ENCODE measurements at places on chromosomes 11 and 22.

DNA sequence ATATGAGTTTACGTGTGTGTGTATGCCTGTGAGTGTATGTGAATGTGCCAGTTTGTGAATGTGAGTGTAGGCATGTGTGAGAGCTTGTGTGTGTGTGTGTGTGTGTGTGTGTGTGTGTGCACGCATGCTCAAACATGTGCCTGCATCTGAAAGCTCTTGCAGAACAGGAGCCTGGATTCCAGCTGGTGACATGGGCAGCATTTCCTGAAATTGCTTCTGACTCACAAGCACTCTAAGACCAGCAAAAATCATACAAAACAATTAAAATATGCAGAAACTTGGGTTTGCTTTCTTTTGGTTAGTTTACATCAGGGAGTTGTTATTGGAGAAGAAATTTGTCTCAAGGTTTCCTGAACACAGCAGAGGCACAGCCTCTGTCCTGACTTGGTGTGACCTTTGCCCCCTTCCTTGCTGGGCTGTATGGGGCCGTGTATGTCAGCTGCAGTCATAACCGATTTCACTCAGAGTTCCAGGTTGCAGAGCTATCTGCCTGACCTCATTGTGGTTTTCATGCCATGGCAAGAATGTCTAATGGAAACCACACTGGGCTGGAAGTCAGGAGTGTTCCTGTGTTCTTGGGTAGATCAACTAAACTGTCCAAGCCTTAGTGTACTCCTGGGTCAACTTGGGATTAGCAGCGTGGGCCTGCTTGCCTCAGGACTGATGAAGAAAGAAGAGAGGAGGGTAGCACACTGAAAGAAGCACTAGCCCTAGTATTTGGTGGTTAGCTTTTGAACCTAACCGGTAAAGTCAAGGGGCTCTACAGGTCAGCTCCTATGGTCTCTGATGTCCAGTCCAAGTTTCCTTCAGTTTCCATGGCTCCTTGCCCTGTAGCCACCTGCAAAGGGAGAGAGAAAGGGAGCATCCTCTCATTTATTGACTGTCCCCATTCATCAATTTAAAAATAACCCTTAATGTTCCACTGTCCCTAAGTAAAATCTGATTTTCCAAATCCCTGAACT, 143.7 kb downstream of the SNX19 start:
- DNase-seq: no peak

DNA sequence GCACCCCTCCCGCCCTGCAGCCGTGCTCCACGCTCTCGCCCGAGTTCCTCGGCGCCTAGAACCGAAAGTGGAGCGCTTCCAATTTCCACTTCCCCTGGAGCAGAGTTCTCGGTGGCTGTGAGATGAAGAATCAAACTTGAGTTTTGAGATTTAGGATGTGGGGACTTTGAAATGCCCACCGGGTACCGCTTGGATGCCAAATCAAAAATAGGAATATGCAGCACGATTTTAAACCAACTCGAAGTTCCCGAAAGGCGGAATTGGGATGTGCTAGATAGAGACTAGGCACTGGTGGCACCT, 569 bp downstream of the POLA2 start:
- no peak for DNase-seq

DNA sequence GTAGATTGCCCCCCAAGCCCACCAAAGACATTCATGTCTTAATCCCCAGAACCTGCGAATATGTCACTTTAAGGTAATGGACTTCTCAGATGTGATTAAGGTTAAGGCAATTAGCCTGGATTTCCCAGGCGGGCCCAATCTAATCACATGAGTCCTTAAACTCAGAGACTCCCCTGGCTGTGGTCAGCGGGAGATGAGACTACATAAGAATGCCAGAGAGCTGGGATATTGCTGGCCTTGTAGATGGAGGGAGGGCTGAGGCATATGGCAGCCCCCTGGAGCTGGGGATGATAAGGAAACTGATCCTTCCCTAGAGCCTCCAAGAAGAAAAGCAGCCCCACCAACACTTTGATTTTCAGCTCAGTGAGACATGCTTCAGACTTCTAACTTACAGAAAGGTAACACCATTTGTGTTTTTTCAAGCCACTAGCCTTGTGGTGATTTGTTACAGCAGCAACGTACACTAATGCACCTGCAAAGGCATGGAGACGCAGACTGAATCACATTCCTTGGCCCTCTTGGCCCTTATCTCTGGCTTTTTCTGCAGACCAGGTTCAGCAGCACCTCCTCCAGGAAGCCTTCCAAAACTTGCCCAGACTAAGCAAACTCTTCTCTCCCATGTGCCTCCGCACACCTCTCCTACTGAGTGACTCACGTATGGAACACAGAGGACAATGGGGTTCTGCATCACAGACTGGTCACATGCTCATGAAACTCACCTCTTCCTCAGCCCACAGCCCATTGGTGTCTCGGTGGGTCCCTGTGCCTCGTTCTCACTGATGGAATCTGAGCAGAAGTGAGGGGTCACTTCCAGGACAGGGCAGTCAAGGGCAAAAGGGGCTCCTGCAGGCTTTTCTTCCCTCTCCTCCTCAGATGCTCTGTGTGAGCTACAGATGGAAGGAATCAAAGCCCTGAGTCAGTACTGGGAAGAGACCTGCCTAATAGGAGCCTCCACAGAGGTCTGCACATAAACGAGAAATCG, 86.3 kb upstream of the HMGXB4 start:
- DNase-seq: no peak

DNA sequence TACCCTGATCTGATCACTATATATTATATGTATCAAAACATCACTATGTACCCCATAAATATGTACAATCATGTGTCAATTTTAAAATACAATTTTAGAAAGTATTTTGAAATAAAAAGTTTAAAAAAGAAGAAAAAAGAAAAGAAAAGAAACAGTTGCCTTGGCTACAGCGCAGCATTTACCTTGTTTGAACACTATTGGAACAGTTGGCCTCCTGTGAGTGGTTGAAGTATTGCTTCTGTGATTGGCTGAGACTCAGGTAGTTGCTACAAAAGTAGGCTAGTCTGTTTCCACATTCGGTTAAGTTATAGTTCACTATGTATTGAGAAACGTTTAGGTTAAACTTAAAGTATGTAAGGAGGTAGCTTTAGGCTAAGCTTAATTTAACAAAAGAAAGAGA, 7.9 kb upstream of the DTX4 start:
- DNase-seq: no peak

GRCh38 chr11:63548178-63548577, 11.6 kb downstream of the PLAAT4 start:
- DNase-seq: no peak

DNA sequence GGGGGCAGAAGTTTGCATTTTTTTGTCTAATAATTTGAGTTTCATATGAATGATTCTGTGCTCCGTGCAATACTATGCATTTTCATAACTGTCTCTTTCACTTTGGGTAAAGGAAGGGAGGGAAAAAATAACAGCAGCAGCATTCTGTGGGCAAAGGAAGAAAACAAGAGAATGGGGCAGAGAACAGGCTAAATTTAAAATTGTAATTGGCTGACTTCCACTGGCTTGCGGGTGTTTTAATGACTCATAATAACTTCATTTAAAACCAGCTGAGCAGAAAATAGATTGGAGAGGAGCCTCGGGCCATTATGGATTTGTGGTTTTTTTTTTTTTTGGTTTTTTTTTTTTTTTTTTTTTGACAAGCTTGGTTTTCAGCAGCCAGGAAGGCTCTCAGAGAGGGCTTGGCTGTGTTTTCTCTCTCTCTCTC, 107.4 kb downstream of the ZBTB16 start:
- no peak for DNase-seq

DNA sequence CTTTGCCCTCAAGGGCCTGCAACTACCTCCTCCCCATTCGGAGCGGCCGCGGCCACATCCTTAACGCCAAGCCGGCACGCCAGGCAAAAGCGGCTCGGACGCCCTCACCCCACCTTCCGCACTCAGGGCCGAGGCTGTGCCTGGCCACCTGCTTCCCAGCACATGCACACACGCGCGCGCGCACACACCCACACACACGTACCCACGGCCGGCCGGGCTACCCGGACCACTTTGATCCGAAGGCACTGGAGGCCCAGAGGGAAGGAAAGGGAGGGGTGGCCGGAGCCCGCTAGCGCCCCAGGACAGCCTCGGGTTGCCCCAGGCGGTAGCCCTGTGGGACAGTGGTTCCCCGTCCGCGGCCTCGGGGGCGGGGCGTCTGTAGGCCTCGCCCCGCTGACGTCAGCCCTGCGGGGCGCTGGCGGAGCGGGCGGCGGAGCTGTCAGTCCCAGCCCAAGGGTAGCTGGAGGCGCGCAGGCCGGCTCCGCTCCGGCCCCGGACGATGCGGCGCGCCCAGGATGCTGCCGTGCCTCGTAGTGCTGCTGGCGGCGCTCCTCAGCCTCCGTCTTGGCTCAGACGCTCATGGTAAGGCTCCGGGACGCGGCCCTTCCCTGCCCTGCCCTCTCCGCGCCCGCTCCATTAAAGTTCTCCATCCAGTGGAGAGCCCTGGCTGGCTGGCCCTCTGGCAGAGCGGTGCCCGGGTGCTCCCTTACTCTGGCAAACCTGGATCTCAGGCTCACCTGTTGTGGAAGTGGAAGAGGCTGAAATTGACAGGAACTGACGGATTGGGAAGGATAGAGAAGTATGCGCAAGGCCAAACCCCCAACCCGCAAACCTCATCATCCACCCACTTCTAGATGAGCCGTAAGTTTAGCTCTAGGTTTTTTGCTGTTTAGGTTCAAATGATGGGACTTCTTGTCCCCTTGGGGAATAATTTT, at the start of gene IL10RA:
Gene IL10RA, plus strand, starts transcription at position 442 of the 935 bp plus-strand sequence. Its CDS starts 74 bp downstream, at position 516.
- peak; percentile 70 for DNase-seq

DNA sequence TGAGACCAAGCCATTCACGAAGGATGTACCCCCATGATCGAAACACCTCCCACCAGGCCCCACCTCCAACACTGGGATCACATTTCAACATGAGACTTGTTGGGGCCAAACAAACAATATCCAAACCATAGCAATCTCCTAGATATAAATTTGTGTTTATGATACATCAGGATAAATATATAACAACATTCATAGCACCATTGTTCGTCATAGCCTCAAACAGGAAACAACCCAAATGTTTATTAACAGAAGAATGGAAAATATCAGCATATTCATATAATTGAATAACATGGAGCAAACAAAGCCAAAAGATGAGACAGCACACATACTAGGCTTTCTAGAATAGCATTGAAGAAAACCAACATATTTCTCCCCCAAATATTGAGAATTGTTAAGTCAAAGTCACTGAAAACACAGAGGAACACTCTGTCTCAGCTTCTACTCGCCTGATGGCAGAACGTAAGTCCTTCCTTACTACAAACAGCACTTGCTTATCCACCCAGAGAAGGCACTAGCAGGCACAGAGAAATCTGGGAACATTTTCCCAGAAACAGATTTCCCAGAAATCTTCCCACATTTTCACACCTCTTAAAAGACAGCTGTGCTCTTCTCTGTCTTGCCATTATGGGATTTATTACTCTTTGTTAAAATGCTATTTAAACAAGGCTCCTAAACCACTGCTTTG, 8.1 kb upstream of the GDPD4 start:
- DNase-seq: no peak

- peak; percentile 69 for DNase-seq
Measured at GRCh38 chr22:20418211-20418788, 19.3 kb downstream of the SCARF2 start.

DNA sequence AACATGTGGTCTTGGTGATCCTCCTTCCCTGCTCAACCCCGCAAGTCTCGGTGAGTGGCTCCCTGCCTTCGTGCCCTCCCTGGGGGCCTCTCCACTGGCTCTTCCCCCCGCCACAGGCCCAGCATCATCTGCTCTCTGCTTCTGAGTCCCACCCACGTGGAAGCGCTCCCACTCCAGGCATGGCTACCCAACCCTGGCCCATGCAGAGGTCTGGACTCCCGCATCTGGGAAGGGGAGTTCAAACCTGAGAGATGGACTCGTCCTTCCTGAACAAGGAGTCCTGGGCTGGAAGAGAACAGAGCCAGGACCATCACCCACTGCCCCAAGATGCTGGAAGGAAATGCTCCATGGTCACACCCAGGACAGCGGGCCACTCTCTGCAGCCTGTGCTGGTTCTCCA, 90.8 kb downstream of the DHCR7 start:
- DNase-seq: no peak

Measured in neural crest cell (in vitro differentiated cells).